Stimulated activated CD8-positive, alpha-beta memory T cell treated with anti-CD3 and anti-CD28 coated beads, Interleukin-4, amount 100 ng/mL, for 48 hours (primary cell): ENCODE measurements at places on chromosomes 5 and 9.

GRCh38 chr9:91059713-91060112 lies 258.1 kb downstream of the SYK start:
- no peak for DNase-seq

GRCh38 chr5:150112201-150113046 lies 26.1 kb upstream of the CSF1R start:
- no peak for DNase-seq

GRCh38 chr9:68546596-68547390 lies 6.1 kb upstream of the TMEM252 start:
- DNase-seq: no peak

GRCh38 chr9:104780796-104781395 lies 17.0 kb downstream of the NIPSNAP3B start:
- DNase-seq: no peak

DNA sequence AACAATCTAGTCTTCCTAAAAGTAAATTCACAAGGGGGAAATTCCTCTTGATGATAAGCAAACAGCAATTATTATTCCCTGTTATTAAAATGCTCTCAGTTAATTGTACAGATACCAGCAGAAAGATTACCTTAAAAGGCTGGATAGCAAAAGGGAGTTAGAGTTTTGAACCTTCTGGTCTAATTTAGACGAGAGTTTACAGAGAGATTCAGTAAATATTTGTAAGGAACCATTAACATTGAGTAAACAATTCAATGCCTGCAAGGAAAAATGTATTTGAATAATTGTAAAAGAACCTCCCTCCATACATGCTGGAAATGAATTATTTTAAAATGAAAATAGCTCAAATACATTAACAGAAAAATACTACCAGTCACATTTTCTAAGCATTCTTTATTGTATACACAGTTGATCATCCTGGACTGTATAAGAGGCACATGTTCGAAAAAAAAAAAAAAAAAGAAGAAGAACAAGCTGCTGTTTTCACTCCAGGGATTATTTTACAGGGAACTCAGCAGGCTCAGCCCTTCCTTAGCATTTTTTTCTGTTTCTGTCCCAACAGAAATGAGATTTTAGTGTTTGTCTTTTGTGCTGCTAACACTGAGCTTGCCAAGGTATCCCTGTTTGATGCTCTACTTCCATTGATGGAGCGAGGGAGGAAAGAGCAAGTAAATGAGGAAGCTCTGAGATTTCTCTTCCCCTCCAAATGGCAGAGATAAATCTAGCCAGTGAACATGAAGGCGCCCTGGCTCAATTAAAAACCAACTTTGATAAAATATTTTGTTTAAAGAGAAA lies 141.1 kb downstream of the ENC1 start:
- DNase-seq: no peak

DNA sequence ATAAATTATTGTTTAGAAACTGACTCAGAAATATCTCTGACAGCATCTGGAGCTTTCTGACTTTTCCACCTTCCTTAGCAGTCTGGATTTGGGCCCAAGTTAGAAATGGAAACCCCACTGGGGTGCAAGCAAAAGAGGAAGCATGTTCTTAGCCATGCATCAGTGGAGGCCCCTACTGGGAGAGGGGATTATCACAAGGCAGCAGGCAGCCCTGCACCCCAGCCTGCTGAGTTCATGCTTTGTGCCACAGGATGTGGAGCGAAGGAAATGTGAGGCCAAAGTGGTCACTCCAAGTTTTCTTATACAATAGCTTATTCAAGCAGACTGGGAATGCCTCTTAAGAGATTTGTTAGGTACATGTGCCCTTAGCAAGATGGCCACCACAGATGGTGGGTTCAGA lies 146.5 kb upstream of the TLX3 start:
- DNase-seq: no peak

DNA sequence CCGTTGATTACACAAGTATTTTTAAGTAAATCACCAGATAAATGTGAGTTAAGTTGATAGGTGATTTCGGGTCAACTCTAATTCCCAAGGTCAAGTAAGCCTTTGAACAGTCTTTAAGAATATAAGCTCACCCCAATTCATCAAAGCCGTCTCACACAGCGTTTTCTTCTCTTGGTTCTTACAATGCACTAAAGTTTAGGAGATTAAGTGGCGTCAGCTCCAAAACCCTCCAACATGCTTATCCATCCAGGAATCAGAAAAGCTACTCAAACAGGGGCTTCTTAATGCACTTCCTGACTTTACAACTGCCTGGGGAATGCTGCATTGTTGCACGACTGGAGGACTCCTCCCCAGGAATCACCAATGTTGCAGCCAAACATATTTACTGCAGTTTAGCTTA lies 206.2 kb upstream of the EFNA5 start:
- DNase-seq: no peak

DNA sequence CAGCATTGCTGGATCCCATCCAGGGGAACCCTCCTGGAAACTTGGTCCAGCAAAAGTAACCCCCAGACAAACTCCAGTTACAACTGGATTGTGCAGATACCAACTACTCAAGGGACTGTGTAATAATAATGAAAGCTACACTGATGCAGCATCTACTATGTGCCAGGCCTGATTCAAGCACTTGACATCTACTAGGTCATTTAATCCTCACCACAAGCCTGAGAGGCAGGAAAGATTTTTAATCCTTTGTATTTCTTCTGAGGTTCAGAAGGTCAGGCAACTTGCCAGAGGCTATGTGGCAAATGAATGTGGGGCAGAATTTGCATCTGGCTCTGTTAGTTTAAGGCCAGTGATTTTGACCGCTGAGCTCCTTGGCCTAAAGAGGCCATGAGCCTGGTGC lies 29.5 kb upstream of the FOXI1 start:
- no peak for DNase-seq

DNA sequence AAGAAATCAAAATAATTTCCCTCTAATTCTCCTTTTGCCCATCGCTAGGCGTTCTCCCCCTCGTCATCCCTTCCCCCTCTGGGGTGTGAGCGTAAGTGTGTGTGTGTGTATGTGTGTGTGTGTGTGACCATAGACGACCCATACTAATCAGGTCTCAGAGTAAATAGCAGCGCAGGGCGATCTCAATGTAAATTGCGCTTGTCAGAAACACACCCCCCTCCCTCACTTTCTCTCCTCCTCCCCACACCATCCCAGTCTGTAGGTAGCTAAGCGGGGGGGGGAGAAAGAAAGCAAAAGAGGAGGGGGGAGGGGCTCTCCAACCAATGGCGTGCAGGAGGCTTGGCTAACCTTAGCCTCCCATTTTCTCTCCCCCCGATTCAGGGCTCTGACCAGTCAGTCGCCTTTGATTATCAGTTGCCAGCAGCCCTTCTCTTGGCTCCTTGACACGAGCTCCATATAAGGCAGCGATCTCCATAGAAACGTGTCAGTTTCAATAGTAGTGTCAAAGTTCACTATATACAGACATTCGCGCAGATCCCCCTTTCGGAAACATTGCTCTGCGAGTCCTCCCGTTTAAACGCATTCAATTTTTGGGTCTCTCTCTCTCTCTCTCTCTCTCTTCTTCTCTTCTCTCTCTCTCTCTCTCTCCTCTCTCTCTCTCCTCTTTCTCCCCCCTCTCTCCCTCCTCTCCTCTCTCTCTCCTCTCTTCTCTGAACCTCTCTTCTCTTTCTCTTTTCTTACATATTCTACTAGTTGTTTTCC lies at the start of gene NR2F1:
Gene NR2F1 (plus strand): TSS at position 546 of the 762 bp plus-strand sequence. CDS start 1,802 bp downstream, outside the sequence.
- no peak for DNase-seq
